H1 (cell line): ENCODE measurements at places on chromosomes 16 and 17. TPM values are rescaled to one million over a fixed set of nuclear protein-coding genes. Genes with fewer than 3 reads are reported as not detected.

Gene GABARAP
- 351 and 581 TPM in 2 replicates for polyA plus RNA-seq

Gene SLC38A8
- polyA plus RNA-seq: 0.08 TPM in 1 of 2 replicates, not detected in the other

Gene PSME3IP1
- 98.3 and 117 TPM in 2 replicates for polyA plus RNA-seq

Gene KRTAP4-1
- polyA plus RNA-seq: 0.16 TPM in 1 of 2 replicates, not detected in the other

- no peak for DNase-seq
Measured at GRCh38 chr16:28504707-28505404, 1.8 kb downstream of the IL27 start.

GRCh38 chr16:3140603-3141427 is 6.0 kb downstream of the ZNF213 start:
- no peak for DNase-seq

- DNase-seq: no peak
Measured at GRCh38 chr16:14309001-14309886, 238.1 kb downstream of the MRTFB start.

GRCh38 chr17:80545499-80545826 is 825 bp downstream of the RPTOR start:
- no peak for DNase-seq

DNA sequence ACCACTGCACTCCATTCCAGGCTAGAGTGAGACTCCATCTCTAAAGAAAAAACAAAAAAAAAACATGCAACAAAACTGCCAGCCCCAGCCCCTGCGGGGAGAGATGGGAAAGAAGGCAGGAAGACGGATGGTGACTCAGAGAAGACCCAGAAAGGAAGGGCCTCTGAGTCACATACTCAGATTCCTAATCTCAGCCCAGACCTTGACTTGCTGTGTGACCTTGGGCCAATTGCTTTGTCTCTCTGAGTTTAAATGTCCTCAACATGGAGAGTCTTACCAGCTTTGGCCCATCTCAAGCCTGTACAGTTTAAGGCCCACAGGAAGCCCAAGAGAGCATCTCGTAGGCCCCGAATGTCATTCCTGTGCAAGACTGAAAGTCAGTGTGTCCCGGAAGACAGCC is 86.5 kb upstream of the LHX1 start:
- no peak for DNase-seq

DNA sequence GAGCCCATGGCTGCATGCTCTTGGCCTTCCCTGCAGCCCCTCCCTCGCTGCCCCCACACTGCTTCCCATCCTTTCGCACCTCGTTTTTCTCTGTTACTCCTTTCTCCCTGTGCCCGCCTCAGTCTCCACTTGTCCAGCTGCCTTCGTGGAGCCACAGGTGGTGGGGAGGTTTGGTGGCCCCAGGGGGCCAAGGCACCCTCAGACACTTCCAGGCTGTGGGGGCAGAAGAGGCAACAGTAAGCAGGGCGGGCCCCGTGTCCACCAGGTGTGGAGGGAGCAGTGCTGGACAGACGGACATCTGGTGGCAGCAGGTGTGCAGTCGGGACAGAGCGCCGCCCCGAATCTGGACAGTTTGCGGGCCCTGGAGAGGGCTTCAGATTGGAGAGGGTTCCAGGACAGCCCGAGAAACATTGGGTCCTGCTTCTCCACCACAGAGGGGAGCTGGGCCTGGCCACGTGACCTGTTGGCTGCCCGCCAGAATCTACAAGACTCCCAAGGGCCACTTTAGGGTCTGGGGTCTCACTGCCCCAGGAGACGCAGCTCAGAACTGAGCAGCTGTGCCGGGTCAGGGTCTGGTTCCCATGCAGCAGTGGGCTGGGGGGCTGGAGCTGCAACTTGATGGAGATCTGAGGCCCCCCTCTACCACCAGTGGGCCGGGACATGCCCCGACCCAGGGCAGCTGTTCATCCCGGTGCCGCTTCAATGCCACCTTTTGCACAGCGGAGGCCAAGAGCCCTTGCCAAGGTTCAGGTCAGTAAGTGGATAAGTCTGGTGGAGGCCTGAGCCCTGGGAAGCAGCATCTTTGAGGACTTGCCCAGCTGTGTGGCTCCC is 22.8 kb downstream of the BAHCC1 start:
- no peak for DNase-seq

DNA sequence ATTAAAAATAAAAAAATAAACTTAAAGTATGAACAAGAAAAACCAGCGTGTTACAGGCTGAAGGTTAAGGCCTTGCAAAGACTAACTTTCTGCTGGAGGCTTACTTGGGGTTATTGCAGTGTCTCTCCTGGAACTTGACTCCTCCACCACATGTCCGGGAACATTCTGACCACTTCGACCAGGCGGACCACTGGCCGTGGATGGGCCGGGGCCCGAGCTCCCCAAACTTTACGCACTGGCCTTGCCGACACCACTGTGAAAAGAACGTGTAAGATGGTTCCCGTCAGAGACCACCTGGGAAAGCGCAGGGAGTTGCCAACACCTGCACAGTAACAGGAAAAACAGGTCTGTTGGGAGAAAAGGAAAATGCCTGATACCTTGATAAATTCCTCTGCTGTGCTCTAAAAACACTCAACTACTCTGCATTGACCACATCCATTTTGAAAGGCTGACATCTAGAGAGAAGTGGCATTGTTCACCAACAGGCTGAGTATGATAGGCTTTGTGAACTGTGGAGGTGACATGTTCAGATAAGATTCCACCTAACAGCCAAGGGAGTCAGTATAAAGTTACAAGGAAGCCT is 99.1 kb downstream of the ADAMTS18 start:
- DNase-seq: peak; percentile 48

DNA sequence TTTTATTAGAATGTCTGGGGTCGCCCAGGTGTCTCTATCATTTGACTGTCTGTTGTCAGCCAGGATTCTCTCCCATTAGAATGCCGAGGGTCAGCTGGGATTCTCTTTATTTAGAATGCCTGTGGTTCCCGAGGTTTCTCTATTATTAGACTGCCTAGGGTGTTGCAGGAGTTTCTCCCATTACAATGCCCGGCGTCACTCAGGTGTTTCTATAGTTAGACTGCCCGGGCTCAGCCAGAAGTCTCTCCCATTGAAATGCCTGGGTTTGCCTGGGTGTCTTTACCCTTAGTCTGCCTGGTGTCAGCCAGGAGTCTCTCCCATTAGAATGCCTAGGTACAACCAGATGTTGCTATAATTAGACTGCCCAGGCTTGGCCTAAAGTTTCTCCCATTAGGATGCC is 2252.0 kb downstream of the TP53TG3F start:
- DNase-seq: no peak
